Pancreas (tissue), 10 donors: ENCODE measurements at places on chromosomes 5 and 9. TPM values are rescaled to one million over a fixed set of nuclear protein-coding genes. Genes with fewer than 3 reads are reported as not detected.

GRCh38 chr5:170108266-170108785 lies 2.6 kb downstream of the FOXI1 start:
- DNase-seq: no peak
- H3K27ac ChIP-seq: no peak overlapping the region
- no peak overlapping the region for H3K4me3 ChIP-seq
- no peaks in the 10 kb centered on the region for H3K27me3 ChIP-seq

- no peak overlapping the region for H3K27ac ChIP-seq
- H3K4me3 ChIP-seq: no peak overlapping the region
- peak; percentile 51 for DNase-seq
- H3K27me3 ChIP-seq: no peaks in the 10 kb centered on the region
These were observed 393.7 kb upstream of the PDE4D start for GRCh38 chr5:60287174-60287771.

GRCh38 chr9:112076814-112077213 lies 98.3 kb downstream of the SUSD1 start:
- H3K4me3 ChIP-seq: no peak overlapping the region
- no peak overlapping the region for H3K27ac ChIP-seq
- H3K36me3 ChIP-seq: no peaks in the 10 kb centered on the region
- H3K4me1 ChIP-seq: no peaks in the 10 kb centered on the region
- no peaks in the 10 kb centered on the region for H3K27me3 ChIP-seq

GRCh38 chr9:86282979-86283535 lies 719 bp upstream of the ISCA1 start:
- peaks cover 6% of the 10 kb centered on the region for H3K36me3 ChIP-seq
- H3K27me3 ChIP-seq: no peaks in the 10 kb centered on the region
- H3K4me1 ChIP-seq: peaks cover 10% of the 10 kb centered on the region
- peak overlapping the region; percentile 91 for H3K4me3 ChIP-seq
- peak overlapping the region; percentile 98 for H3K27ac ChIP-seq
- DNase-seq: no peak

- no peak for DNase-seq
- no peaks in the 10 kb centered on the region for H3K27me3 ChIP-seq
- H3K4me1 ChIP-seq: no peaks in the 10 kb centered on the region
- H3K4me3 ChIP-seq: no peak overlapping the region
- H3K27ac ChIP-seq: no peak overlapping the region
These were observed 46.3 kb downstream of the FSTL4 start for GRCh38 chr5:133565993-133566392.

GRCh38 chr9:112135706-112136105 lies 39.4 kb downstream of the SUSD1 start:
- H3K4me3 ChIP-seq: no peak overlapping the region
- no peak overlapping the region for H3K27ac ChIP-seq
- DNase-seq: no peak

AP3S1 gene
- 55.9 TPM for total RNA-seq

DNA sequence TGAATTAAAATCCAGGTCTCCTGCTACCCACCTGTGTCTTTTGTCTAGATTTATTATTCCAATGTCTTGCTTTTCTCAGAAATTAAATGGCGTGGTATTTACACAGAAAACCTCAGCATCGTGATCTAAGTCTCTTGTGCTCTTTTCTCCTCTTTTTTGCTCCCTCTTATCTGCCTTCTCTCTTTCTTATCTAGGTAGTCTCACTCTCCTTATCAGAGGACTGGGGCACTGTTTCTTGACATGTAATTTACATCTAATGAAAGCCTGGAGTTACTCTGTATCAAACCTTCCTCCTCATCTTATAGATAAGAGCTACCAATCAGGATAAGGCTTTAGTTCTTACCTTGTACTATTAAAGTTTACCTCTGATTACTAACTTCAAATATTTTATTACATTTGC lies 933.8 kb downstream of the TLE1 start:
- H3K4me1 ChIP-seq: no peaks in the 10 kb centered on the region
- H3K4me3 ChIP-seq: no peak overlapping the region
- H3K36me3 ChIP-seq: no peaks in the 10 kb centered on the region
- no peak overlapping the region for H3K27ac ChIP-seq
- H3K27me3 ChIP-seq: no peaks in the 10 kb centered on the region

GRCh38 chr5:109249126-109249525 lies 160.6 kb downstream of the PJA2 start:
- no peak overlapping the region for H3K27ac ChIP-seq
- H3K27me3 ChIP-seq: no peaks in the 10 kb centered on the region
- H3K4me3 ChIP-seq: no peak overlapping the region
- no peaks in the 10 kb centered on the region for H3K4me1 ChIP-seq

GRCh38 chr5:94181895-94182294 lies 436.5 kb downstream of the KIAA0825 start:
- no peak overlapping the region for H3K4me3 ChIP-seq
- H3K27ac ChIP-seq: no peak overlapping the region
- H3K27me3 ChIP-seq: no peaks in the 10 kb centered on the region
- DNase-seq: no peak
- H3K36me3 ChIP-seq: no peaks in the 10 kb centered on the region

FOXD4L5 gene
- total RNA-seq: 0.16 TPM
